ENCODE measurements at places on chromosomes 5 and 9. TPM values are rescaled to one million over a fixed set of nuclear protein-coding genes. Genes with fewer than 3 reads are reported as not detected.

- peak; percentile 78 for DNase-seq
Measured at GRCh38 chr9:137129456-137130175, 9.3 kb upstream of the GRIN1 start.

The OMD gene
- 1.3 TPM for polyA plus RNA-seq

- no peak for DNase-seq
Measured at GRCh38 chr9:20996809-20997208, 34.6 kb downstream of the HACD4 start.

The SLC6A18 gene
- 1.3 TPM for polyA plus RNA-seq

DNA sequence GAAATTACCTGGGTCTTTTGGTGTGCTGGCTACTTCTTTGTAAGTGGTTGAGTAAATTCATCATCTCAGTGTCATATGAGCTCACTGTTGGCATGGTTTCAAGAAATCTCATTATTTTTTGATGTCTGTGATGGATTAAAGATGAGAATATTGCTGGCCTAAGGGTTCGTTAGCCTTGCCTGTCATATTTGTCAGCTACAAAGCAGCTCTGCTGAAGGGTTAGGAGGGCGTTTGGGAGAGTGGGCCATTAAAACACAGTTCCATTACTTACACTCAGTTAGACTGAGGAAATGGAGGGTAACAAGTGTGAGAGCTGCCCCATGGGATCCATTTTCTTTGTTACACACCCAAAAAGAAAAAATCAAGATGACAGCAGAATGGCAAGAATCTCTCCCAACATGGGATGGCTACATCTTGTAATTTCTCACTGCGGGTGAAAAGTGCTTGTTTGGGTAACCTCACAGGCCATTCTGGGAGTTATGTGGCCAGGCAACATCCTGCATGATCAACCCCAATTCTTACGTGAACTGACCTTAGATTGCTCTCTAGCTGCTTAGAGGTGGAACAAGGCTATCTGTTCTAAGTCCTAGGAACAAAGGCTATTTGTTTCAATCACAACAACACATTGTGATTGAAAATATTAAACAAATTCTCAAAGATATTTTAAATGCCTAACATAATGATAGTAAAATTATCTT lies 609.5 kb upstream of the RGMB start:
- no peak for DNase-seq

The FAM193B gene
- polyA plus RNA-seq, result 59.3 TPM

- DNase-seq, result no peak
Measured at GRCh38 chr9:96725576-96725975, 52.3 kb downstream of the ZNF510 start.

DNA sequence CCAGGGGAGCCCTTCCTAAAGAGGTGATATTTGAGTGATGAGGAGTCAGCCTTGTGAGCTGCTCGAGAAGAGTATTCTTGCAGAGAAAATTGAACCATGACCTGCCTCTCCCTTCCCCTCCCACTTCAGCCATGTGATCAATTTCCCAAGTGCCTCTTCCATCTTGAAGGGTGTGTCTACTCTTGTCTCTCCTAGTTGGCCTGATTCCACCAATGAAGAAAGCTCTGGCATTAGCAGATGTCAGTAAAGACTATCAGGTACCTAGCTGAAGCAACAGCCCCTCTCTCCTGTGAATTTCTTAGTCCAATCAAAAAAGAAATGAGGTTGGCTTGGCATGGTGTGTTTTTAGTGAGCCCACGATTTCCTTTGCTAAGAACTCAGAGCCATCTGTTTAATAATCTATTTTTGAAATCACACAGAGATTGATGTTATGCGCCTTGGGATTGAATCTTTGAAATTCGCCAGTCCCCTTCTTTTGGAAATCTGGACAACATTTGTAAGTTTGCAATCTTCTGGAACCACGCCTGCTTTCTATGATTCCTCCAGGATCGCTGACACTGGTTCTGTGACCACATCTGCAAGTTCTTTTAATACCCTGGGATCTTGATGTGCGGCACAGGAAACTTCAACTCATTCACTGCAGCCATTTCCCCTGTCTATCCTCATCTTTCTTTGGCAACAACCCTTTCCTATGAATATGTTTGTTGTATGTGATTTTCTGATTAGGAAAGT lies 404.6 kb downstream of the DMRT2 start:
- no peak for DNase-seq

DNA sequence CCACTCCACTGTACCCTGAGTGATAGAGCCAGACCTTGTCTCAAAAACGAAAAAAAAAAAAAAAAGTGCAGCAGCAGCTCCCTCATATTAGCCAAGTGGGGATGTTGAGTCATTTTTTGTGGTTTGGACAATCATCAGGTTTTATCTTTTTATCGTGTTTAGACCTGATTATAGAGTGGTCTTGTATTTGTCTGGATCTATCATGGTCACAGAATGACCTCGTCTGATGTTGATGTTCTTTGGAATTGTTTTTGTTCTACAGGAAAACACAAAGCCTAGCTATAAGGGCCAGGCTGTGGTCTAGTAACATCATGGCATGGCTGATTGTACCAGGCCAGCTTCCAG lies 1.6 kb upstream of the FBXW11 start:
- DNase-seq, result no peak

The RICTOR gene
- 22.7 TPM for polyA plus RNA-seq

- no peak for DNase-seq
Measured at GRCh38 chr5:93583768-93584595, 960 bp downstream of the NR2F1 start.

DNA sequence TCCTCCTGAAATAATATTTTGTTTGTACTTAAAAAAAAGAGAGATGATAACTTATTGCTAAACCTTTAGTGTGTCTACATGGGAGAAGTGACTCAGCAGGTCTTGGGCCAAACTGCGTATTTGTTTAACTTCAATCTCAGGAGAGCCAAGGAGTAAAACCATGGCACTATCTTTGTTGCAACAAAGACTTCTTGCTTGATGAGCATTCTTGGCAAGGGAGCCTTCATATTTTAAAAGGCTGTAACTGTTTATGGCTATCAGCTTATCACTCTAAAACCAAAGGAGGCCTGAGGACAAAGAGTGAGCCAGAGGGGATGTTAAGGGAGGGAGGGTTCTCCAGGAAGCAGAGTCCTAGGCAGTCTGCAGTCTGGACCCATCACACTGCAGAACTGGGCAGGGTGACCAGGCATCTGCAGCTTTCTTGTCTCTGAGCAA lies 216.2 kb upstream of the S1PR3 start:
- no peak for DNase-seq

GRCh38 chr5:152631221-152631620 lies 226.1 kb upstream of the NMUR2 start:
- no peak for DNase-seq

DNA sequence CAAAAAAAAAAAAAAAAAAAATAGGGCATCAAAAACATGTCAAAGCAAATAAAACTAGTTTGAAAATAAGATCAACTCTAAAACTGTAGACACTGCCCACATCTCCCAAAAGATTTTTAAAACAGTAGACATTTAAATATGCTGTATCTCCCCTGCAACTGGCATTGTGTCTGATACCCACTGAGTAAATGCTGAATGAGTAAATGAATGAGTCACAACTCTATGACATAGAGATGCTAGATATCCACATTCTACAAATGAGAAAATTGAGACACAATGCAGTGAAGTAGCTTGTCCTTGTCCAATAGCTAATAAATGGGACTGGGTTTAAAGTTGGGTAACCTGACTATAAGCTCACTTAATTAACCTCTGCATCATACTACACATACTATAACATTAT lies 14.1 kb upstream of the MAP1B start:
- DNase-seq, result no peak

- no peak for DNase-seq
Measured at GRCh38 chr9:106119176-106119575, 424.8 kb downstream of the TMEM38B start.

The PCA3 gene
- polyA plus RNA-seq, result 1.0 TPM

The ADAMTS6 gene
- polyA plus RNA-seq, result 3.5 TPM

The PCSK5 gene
- 11.8 TPM for polyA plus RNA-seq

GRCh38 chr5:98772415-98773213 lies 849 bp upstream of the RGMB start:
- peak; percentile 69 for DNase-seq

DNA sequence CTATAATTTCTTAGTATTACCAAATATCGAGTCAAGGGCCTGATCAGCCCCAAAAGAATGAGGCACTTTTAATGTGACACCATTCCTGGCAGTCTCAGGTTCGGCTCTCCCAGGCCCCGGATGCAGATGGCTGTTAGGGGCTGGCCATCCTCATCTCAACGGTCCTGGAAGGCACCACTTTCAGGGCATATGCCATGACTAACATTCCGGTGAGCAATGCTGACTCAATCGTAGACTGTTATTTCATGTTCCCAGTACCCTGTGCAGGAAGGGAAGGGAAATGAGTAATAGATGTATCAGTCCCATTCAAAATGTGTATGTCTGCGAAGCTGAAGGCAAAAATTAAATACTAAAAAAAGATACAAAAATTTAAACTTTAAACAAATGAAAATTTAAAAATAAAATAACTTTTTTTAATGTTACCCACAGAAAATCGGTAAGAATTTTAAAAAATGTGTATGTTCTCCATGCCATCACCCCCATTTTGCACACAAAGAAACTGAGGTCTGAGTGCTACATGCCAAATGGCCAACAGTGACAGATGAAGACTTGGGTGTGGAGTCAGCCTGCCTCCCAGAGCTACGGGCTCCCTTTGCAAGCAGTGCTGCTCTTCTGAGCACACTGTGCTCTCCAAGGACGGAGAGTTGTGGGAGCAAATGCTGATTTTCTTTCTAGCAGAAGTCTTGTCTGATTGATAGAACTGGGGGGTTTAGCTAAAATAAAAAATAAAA lies 79.0 kb downstream of the GLDC start:
- no peak for DNase-seq

DNA sequence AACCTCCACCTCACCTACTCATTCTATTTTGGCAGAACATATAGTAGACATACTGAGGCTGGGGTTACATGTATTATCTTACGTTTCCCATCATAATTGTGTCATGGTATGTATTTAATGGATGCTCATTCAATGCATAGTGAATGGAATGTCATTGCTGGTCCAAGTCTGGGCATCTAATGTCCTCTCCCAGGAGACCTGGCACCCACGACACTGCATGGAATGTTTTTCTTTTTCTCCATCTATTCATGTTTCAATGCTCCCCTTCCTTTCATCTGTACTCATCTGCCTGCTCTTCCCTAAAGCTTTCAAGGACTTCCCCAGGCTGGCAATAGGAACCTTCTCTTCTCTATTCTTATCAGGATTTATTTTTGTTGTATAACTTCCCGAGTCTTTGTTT lies 50.8 kb upstream of the SLIT3 start:
- no peak for DNase-seq

Data from left renal cortex interstitium (tissue), 4 donors.